Right kidney (tissue), 9 donors: ENCODE measurements at places on chromosomes 12 and 14.

DNA sequence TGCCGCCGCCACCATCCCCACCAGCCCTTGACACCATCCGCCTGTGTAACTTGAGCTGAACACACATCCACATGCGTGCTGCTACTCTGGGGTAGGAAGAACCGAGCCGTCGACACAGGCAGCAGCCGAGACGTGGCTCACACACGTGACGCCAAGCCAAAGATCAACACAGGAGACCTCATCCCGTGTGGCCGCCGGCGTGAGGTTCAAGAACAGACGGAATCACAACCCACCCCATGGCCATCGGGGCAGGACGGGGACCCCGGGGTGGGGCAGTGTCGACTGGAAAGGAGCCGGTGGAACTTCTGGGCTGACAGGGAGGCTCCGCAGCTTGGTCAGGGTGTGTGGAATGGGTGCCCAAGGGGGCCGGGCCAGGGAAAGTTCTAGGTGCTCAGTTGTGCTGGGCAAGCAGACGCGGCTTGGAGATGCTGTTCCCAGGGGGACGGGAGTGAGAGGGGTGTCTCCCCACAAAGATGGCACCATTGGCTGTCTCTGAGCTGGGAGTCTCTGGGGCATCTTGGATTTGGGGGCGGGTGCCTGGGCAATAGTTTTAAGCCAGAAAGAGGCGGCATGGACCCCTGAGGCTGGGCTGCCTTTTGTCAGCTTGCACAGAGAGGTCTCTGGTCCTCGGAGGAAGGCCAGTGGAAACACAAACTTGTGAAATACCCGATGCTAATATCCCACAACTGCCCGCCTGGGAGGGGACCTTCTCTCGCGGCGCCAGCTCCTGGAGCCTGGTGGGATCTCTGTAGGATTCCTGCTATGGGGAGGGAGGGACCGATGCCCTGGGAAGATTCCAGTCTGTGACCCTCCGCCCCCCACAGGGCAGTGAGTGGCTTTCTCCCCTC is 41.8 kb downstream of the GALNT9 start:
- DNase-seq: no peak

DNA sequence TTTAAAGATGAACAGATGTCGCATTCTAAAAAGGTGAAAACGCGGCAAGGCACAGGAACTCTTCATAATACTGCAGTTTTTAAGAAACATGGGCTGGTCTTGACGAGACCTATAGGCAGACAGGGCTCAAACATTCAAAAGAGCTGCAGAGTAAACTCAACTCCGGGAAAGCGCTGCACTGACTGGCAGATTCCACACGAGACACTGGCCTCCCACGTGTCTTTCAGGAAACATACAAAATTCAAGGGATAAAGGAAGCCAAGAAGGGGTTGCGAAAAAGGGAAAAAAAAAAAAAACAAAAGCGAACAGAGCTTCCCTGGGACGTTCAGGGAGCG is 614 bp upstream of the ARF6 start:
- no peak for DNase-seq

- DNase-seq: no peak
Measured at GRCh38 chr14:39467889-39468524, 35.8 kb upstream of the FBXO33 start.

DNA sequence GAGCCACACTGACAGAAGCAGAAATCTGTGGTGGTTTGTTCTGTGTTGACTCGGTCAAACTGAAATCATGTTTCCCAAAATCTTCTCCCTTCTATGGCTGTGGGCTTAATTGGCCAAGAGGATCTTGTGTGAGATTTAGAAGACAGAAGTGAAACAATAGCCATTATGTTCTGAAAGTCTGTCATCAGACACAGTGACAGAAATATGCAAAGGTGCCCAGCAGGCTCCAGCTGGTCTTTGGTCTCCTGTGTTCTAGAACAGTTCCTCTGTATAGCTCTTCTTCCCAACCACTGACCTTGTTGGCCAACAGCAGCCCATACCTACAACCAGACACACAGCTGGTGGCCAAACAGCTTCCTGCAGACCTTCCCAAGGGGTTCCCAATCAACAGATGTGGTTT is 25.0 kb upstream of the COCH start:
- no peak for DNase-seq

- peak; percentile 97 for DNase-seq
Measured at GRCh38 chr12:122895704-122896636, at the start of gene VPS37B. TSS of gene VPS37B (minus strand) at chr12:122896124. CDS start at chr12:122896062, 62 bp downstream.

GRCh38 chr14:92154283-92154942 is 32.6 kb downstream of the CPSF2 start:
- no peak for DNase-seq

- no peak for DNase-seq
Measured at GRCh38 chr14:99674776-99675381, 9.2 kb upstream of the CYP46A1 start.

- no peak for DNase-seq
Measured at GRCh38 chr12:93484315-93484981, 17.1 kb downstream of the MRPL42 start.

DNA sequence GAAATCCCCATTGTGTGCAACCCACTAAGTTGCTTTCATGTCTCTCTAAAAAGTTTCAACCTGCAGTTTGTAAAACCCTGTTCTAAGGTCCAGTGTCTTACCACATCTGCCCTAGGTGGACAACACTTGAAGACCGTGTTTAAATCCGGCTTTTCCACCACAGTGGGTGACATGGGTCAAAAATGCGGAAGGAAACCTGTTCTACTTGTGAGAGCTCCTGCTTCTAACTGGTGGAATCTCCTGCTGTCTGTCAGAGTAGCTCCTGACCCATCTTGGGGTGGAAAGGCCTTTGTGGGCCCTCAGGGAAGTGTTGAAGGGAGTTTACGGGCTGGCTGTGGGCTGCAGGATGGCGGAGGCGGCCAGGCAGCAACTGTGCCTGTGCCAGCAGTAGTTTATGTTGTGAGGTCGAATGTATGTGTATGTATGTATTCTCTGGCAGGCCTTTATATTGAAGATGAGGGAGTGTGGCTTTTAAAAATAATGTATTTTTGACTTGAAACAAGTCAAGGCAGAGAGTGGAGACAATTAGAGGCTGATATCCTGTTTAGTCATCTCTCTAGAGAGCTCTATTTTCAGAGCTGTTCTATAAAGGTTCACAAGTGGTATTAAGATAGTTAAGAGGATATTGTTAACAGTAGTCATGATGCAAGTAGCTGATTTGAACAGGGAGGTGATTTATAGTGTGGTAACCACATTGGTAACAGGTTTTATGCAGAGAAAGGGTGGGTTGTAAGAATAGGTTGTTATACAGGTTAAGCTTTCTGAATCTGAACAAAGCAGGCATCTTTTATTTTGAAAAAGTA is 67.0 kb downstream of the PRKCH start:
- DNase-seq: no peak

- DNase-seq: no peak
Measured at GRCh38 chr14:63670692-63671091, 29.0 kb upstream of the WDR89 start.

DNA sequence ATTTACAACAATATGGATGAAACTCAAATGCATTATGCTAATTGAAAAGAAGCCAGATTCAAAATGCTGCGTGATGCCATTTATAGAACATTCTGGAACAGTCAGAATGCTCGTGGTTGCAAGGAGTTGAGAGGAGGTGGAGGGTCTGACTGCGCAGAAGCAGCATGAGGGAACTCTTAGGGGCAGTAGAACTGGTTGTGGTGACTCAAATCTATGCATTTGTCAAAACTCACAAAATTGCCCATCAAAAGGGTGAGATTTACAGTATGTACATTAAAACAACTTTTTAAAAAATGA is 113.7 kb upstream of the PDZRN4 start:
- DNase-seq: no peak

GRCh38 chr14:31414190-31414833 is 6.0 kb downstream of the HEATR5A start:
- DNase-seq: no peak

DNA sequence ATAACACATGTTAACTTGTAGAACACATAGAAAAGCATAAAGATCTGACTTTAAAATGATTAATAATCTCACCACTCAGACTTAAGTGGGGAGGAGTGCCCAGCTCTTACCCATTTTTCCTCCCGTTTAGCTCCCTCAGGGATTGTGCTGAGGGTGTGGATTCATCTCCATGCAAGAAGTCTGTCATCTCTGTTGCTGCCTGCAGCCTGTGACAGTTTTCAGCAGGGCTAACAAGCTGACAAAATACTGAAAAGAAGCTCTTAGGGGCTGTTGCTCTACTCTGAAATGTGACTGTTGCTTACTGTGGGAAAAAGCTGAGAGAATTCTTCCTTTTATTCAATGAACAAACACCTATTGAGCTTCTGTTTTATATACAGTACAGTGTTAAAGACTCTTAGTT is 216.2 kb downstream of the CPNE8 start:
- no peak for DNase-seq

- no peak for DNase-seq
Measured at GRCh38 chr12:93115646-93116045, 186.6 kb upstream of the EEA1 start.

DNA sequence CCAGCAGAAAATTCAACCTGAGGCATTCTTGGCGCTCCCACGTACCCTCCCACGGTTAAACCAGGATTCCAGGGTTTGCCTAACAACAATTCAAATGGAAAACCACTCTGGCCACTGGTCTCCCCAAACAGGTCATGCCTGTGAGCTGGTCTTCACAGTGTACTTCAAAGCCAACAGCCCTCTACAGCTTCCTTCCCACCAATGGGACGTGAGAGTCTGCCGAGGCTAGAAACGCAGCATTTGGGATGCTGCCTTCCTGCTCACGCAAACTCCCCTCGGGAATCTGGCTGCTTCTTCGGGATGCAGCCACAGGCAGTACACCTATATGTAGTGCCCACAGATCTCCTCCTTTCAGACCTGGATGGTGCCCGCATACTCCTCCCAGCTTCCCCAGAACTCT is 149.1 kb downstream of the KLHL28 start:
- DNase-seq: no peak

- no peak for DNase-seq
Measured at GRCh38 chr12:806200-806791, 53.9 kb downstream of the WNK1 start.

GRCh38 chr14:89228921-89229639 is 188.0 kb downstream of the FOXN3 start:
- DNase-seq: no peak

GRCh38 chr12:7750350-7750749 is 3.2 kb upstream of the CLEC4C start:
- DNase-seq: no peak
